ENCODE measurements at places on chromosomes 13 and 19.

DNA sequence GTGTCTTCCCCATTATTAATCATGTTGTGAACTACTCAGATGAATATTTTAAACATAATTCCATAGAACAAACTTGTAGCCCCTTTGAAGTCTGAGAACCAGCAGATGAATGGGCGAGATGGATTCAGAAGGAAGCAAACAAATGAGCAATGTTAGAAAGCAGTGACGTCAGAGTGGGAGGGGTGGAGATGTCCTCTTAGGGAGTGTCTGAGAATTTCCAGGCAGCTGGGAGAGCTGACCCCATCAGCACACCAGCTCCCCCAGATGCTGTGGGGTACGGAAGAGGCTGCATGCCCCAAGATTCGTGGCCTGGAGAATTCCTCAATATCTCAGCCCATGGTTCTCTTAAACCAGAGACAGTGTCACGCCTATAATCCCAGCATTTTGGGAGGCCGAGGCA is 68.6 kb downstream of the DPF1 start:
- peak; percentile 47 for DNase-seq

DNA sequence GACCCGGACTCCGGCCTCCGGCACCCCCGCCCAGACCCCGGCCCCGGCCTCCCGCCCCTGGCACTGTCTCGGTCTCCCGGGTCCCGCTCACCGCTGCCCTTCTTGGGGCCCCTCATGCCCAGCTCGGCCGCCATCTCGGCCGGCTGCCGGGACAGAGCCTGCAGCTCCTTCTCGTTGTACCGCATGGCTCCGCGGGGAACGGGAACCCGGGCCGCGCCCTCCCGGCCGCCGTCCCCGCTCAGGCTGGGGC is 140 bp downstream of the PLEKHJ1 start:
- no peak for DNase-seq

GRCh38 chr13:90362707-90363106 is 984.8 kb upstream of the MIR17HG start:
- DNase-seq = no peak

DNA sequence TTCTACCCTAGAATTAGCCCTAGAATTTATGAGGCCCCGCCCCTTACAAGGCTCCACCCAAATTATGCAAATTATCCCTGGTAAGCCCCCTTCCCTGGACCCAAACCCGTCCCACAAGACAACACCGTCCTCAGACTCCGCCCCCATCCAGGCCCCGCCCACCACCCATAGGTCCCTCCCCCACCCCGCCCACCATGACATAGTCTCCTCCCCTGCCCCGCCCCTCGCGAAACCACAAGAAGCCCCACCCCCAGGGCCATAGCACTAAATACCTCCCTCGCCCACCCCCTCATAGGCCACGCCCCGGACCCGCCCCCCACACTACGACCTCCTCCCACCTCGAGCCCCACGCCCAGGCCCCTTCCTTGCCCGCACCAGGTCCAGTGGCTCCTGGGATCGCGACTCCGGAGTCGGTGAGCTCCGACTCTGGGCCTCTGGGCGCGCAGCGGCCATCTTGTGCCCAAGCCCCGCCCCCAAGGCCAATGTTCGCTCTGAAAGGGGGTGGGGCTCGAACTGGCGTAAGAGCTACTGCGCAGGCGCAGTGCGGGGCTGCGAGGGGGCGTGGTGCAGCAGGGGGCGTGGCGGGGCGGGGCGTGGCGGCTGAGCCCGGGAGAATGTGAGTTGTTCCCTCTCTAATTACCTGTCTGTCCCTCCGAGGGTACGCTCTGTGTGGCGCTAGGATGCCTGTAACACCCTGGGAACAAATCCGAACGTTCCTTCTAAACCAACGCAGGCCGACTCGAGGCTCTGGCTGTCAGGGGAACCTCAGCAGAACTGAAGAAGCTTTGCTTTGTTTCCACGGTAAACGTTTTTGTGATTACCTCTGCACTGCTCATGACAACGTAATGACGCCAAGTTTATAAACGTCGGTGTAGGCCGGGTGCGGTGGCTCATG is at the start of gene ZNF784:
Gene ZNF784 (minus strand): TSS at position 458 of the 895 bp plus-strand sequence. CDS start 5 bp downstream, at position 453.
- DNase-seq = peak; percentile 99

- no peak for DNase-seq
These were observed 244.5 kb upstream of the CSNK1A1L start for GRCh38 chr13:37349916-37350315.

DNA sequence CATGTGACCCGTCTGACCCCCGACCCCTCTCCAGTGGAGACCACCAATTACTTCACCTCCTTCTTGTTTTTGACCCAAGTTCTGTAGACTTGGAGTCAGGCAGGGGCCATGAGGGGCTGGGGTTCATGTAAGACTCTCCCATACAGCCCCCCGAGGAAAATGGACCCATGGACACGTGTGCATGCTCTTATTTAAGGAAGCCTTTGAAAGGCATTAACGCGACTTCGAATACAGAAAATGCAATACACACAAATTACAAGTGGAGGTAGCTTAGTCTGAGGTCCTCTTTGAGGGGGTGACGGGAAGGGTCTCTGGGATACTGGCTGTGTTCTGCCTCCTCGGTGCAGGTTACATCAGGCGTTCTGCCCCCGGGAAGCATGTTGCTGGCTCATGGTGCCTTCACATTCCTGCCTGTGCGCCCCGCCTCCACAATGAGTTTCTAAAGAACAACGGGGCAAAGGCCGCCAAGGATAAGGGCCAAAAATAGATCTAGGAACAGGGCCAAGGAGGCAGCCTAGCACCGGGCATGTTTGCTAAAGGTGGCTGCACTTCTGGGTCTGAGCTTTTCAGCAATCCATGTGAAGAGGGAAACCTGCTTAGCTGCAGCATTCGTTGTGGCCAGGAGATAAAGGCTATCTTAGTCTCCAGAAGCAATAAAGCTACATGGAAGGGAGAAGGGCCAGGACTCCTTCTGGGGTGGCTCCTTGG is 54.5 kb downstream of the RAB20 start:
- DNase-seq = no peak

GRCh38 chr13:73903561-73903960 is 230.6 kb downstream of the KLF12 start:
- DNase-seq = no peak

- DNase-seq = no peak
These were observed 10.2 kb downstream of the UTP14C start for GRCh38 chr13:52034616-52035226.

GRCh38 chr19:36775768-36776167 is 3.2 kb upstream of the ZNF850 start:
- DNase-seq = no peak

DNA sequence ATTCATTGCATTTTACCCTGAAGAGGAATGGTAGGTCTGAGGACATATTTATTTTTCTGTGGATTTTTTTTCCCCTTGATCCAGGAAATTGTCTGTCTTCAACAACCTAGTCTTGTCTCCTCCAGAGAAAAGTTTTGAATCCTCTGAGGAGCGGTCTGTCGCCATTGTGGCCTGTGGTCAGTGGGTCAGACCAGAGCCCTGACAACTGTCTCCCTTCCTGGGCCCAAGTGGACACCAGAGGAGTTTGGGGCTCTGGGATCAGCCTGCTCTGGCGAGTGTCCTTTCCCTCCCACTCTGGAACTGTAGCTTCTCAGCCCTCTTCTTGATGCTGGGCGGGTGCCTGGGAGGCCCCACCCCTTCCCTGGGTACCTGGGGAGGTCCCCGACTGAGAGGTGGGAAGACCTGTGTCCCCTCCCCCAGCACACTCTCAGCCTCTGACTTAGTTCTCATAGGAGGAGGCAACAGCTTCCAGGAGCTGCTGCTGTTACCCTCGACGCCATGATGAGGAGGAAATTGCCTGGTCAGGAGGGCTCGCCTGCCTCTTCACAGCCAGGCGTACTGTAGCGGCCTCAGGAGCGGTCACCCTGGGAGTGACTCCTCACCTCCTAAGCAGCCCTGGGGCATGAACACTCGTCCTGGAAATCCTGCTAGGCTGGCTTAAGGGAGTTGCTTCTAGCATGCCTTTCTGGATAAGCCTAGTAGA is 110.3 kb downstream of the GGACT start:
- DNase-seq = no peak

- no peak for DNase-seq
These were observed 61.8 kb downstream of the MYO9B start for GRCh38 chr19:17137417-17137816.

- DNase-seq = no peak
These were observed 3.3 kb downstream of the ZGLP1 start for GRCh38 chr19:10306327-10306726.

DNA sequence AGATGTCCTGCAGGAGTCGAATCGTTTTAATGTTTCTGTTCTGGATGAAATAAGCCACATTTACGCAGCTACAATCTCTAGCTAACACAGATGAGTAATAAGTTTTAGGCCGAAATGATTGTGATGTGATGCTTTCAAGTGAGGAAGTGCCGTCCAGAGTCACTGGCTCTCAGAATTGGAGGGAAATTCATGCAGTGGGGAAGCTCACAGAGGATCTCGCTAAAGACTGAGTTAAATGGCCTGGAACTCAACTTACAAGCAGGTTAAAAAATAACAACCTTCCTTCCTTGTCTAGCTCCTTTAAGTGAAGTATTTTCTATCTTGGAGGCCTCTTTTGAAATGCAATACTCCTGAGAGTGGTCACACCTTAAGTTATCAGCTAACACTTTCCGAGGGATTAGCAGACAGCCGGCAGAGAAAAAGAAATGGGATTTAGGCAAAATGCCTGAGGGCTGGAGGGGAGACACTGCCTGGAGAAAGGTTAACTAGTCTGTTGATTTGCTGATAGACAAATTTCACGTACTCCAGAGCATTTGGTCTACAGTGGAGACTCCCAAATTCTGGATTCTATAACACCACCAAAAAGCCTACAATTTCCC is 74.2 kb downstream of the IRS2 start:
- no peak for DNase-seq

DNA sequence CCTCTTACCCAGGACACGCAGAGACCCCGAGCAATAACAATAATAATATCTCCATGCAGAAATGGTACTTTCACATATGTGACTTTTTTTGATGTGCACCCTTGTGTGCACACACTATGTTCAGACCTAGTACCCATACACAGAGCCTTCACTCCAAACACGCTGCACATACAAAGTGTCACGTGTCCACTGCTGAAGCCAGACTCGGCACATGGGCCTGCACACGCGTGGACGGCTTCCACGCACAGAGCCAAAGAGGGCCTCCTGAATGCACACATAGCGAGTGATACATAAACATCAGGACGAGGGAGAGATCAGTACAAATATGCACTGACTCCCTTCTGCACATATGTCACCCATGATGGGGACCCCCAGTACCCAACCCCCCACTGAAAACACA is 41.9 kb upstream of the POU2F2 start:
- DNase-seq = no peak

DNA sequence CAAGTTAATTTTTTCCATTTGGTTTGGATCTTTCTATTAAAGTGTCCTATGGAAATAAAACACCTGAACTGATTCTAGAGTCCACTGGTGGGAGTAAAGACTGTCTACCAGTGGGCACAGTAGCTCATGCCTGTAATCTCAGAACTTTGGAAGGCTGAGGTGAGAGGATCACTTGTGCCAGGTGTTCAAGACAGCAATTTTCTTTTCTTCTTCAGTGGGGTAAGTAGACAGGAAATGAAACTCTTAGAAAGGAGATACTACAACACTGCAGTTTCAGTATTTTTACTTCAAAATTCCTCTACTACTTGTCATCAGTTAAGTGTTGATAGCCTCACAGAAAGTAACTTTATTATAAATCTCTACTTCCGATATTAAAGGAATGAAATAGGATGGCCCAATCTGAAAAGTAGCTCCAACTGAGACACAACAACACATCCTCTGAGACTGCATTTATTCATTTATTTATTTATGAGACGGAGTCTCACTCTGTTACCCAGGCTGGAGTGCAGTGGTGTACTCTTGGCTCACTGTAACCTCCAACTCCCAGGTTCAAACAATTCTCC is 26.3 kb downstream of the DNMT1 start:
- no peak for DNase-seq

DNA sequence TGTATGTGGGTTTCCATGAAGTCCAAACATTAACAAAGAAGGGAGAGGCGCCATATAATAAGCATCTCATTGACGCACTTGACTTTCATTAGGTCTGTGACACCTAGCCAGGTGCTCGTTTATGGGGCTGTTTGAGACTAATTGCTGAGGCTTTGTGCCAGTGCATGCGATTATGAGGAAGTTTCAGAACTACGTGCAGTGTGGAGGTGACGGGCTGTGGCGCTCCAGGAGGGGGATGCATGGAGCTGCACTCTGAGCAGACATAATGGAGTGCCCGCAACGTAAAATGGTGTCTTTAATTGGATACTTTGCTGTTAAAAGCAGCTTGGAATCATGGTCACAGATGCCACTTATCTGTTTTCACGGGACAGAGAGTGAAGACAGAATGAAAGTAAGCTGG is 223.2 kb downstream of the FGF9 start:
- DNase-seq = no peak

DNA sequence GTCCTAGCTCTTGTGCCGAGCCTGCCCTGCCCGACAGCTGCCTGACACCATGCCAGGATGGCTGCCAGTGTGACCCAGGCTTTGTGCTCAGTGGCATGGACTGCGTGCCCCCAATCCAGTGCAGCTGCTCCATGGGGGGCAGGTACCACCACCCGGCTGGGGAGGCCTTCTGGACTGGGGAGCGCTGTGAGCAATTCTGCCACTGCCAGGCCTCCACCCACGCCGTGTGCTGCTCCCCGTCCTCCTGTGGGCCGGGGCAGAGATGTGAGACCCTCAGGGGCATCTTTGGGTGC is 9.4 kb upstream of the FXYD3 start:
- no peak for DNase-seq

- no peak for DNase-seq
These were observed 1147.9 kb downstream of the UQCRFS1 start for GRCh38 chr19:28065026-28065425.

DNA sequence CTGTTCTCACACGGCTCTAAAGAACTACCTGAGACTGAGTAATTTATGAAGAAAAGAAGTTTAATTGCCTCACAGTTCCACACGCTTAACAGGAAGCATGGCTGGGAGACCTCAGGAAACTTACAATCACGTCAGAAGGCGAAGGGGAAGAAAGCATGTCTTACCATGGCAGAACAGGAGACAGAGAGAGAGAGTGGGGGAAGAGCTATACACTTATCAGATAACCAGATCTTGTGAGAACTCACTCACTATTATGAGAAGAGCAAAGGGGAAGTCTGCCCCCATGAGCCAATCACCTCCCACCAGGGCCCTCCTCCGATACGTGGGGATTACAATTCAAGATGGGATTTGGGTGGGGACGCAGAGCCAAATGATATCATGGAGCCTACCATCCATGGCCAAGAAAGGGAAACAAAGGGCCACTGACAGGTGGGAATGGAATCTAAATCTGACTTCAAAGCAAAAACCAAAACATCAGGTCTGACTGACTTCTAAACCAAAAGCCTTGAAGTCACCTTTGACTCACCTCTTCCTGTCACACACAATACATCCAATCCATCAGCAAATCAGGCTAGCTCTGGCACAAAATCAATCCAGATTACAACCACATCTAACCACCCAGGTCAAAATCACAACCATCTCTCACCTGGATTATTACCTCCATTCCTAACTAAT is 189.7 kb downstream of the ENOX1 start:
- DNase-seq = no peak
